ENCODE measurements at places on chromosomes 12 and 14.

DNA sequence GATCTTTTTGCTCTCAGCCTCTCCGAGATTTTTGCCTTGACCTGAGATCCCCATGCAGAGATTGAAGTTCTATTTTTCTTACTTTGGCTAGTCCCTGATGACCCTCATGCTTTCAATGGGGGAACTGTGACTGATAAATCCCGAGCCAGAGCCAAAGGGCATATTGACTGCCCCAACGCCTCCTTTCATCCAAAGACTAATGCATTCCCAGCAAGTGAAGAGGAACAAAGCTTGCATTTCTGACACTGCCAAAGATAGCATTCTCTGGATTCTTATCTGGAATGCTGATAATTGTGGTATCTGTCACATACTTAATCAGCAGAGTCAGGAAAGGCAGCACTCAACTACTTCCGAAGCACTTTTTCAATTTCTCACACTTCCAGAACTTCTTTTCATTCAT lies 152.3 kb upstream of the EGLN3 start:
- no peak for DNase-seq

DNA sequence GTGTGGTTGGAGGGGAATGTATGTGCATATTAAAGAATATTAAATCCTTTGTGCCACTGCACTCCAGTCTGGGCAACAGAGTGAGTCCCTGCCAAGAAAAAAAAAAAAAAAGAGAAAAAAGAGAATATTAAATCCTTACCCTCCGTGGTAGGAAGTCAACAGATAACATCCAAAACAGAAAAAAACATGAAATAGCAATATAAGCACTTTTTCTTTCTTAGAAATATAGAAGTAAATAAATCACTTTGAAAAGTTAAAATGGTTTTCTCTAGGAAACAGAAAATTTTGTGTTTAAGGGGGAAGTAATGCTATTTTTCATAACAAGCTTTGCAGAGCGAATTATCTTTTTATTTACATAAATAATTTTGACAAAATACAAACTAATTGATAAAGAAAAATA lies 17.6 kb downstream of the SOS2 start:
- no peak for DNase-seq

DNA sequence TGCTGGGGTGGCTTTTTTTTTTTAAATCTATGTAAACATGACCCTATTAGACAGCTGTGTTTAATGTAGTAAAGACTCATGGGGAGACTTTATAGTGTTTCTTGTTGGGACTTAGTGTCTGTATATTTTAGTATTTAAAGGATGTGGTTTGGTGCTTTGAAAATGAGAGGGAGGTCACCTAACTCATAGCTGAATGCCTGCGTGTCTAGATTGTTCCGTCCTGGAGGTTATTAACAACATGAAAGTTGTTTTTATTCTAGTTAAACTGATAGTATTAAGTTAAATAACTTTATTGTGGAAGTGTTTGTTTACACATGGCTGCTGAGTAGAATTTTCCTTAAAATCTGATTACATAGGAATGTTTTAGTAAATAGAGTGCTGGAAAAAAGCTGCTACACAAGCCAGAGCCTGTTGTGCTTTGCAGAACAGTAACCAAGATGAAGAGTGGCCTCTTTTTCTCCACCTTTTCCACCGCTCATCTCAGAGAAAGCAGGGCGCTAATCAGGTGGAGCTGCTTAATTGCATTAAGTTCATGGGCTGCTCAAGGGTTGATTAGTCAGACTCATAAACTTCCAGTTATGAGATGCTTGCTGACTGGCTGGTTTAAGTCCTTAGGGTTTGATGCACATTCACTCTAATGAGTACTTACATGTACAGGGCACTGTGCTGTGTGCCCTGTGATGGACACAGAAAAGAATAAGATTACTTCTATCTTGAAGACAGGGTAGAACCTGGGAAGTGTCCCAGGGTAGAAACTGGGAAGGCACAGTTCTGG lies 62.7 kb downstream of the FBXO34 start:
- DNase-seq = no peak

DNA sequence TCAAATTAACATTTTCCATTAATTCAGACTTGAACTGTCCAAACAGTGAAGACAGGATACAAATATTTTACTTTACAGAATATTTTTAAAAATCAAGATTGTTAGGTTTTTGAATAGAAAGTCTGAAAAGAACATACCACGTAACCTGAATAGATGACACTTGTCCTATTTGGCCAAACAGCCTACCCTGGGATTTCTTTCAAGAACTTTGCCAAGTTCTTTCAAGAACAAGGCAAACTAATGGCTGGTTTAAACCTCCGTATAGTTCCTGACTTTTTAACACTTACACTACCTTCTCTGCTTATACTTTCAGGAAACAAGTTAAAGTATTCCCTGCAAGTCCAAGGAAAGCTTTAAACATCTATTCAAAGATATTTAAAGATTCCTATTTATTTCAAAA lies 35.0 kb downstream of the MAP4K5 start:
- no peak for DNase-seq

DNA sequence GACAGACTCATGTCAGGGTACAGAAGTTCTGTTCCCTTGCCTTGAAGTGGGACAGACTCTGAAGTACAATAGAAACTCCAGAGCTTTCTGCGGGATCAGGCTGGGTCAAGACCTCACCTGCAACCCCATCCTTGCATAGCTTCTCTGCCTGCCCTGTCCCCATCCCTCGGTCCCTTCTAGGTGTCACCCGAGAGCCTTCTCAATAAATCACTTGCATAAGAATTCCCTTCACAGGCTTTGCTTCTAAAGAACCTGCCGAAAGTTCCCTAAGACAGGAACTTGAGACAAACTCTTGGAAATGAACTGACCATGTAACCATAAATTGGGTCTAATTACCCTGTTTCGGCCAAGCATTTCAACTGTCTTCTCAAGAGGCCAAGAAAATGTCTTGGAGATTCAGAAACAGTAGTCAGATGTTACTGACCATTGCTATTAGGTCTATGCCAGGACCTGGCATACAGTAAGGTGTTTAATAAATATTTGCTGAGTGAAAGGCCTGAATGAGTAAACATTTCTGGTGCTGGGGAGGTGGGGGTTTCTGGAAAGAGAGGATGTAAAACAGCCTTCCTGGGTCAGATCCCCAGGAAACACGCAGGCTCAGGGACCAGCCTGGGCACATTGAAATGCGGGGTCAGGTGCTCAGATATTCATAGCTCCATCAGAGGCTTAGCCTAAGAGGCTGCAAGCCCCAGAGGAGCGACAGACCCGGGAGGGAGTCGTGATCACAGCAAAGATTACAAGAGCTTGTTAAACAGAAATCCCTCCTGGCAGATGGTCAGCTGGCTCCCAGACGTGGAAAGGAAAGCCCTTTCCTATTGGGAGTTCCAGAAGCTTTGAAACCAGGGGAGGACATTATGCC lies 226.2 kb upstream of the LHX5 start:
- DNase-seq = no peak

DNA sequence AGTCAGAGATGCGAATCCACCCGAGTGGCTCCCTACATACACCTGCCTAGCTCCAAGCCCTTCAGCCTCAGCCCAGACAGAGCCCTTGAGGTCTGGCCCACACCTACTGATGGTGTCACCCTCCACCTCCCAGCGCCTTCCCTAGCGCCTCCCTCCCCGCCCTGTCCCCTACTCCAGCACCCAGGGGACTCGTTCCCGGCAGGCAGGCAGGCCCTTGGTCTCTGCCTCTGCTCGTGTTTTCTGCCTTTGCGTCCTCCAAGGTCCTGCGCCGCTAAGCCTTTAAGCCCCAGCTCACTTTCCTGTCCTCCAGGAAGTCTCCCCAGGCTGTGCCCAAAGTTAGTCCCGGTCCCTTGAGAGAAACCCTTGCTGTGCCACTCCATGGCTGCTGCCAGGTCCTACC lies 12.7 kb downstream of the INF2 start:
- no peak for DNase-seq

GRCh38 chr12:122166422-122167349 lies 7.3 kb downstream of the IL31 start:
- DNase-seq = no peak

DNA sequence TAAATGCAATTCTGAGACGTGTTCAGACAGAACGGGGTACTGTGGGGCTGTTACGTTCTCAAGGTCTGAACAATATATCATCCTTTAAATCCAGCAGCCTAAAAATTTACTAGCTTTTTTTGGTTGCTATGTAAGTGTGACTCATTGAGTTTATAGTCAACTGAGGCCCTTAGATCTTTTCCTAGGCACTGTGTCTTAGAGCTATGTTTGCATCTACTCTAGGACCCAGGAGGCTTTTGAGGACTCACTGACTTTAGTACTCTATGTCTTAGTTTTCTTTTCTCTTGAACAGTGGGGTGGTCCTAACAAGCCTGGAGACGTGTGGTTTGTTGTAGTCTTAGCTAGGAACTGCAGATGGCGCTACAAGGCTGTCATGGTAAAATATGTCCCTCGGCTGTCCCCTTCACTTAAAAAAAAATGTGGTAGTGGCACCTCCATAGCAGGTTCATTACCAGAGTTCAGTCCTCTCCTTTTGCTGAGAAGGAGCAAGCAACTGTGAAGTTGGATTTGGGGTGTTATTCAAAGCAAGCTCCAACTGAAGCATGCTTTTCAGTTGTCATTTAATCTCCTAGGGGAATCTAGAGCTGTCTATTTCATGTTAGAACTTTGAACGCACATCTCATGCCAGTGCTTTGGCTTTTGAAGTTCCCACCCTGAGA lies 8.7 kb upstream of the SPATS2 start:
- DNase-seq = peak; percentile 60

DNA sequence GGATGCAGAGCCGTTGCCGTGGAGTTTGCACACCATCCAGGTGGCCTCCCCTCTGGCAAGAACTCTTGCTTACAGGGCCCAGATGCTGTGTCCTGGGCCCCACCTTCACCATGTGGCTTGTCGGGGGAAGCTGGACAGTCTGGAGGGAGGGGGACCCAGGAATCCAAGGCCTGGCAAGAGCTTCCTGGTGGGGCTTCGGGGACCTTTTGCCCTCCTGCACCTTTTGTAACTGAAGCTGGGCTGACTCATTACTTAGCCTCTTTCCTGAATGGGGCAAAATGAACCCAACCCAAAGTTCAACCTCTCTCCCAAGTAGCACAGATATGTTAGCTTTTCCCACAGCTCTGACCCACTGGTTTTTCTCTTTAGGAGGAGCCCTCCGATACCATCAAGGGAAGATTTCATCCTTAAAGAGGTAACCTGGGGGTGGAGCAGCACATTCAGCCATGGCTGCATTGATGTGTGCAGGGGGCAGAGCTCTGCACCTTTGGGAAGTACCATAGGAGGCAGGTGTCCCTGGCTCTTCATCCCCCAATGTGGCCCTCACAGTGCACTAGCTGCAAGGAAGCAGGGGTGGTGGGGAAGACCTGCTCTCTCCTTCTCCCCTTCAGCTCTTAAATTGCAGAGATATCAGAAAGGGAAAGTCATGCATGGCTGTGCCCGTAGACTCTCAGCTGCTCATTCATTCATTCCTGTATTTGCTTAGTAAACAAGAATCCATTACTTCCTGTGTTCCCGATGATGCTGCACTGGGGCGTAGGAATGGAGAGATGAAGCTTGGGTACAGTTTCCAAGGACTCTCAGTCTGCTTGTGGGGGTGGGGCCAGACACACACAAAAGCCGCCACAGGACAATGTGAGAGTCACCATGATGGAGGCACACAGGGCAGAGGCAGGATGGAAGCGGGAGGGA lies 13.0 kb downstream of the MVK start:
- no peak for DNase-seq

DNA sequence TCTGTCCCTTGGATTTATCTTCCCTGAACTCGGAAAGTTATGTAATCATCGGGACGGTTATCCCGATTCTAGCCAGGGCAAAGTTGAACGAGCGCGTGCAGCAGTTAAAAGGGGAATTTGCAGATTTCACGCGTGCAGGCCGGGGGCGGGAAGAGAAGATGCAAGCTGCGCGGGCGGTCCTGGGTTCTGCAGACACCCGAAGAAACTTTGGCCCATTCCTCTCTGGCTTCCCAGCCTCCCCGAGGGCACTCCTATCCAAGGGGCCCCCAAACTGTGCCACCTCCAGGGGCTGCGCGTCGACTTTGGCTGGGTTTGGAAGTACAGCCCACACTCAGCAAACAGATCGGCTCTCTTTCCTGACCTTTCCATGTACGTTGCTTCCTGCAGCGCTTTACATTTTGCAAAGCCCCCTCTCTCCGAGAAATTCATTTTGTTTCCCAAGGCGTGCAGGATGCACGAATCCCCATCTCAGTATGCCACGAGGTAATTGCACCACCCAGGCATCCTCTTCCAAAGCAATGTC lies 941 bp upstream of the PPP1CC start:
- no peak for DNase-seq

DNA sequence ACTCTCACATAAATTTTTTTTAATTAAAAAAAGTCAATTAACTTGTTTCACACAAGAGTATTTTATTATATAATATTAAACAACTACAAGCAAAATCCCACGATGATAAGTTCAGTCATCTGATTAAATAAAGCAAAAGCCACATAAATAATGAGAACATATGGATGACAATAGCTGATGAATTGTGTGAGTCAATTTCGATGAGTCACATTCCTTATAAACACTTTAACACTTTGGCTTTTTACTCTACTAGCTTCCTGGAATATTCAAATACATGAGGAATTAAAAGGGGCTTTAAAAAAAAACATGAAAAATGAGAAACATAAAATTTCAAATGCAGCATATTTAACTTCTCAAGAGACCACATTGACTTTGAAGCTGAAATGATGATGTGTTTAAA lies 95.3 kb downstream of the BCAT1 start:
- DNase-seq = no peak

DNA sequence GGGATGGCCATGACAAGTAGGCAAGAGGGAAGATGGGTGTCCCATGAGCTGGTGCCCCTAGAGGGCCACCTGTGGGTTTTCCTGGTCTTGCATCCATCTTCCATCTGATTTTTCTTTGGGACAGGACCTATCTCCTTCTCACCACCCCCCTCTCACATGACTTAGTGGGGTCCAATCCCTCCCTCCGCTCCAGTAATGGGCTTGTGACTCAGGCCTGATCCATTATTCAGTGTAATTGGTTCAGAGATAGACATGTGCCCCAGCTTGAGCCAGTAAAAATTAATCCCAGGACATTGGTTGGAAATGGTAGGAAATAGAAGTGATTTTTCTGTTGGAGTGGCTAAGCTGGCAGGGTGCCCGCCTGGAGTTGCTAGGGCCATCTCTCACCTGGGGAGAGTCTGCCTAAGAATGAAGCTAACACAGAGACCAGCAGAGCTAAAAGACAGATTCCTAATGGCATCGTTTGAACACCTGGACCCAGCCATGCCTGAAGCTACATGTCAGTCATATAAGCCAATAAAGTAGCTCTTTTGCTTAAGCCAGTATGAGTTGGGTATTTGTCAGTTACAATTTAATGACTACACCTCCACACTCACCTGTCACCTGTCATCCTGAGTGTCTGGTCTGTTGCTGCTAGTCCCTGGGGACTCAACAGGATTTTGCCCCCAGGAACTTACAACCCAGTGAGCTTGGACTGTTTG lies 14.7 kb downstream of the RASAL1 start:
- no peak for DNase-seq

GRCh38 chr14:75660238-75660629 lies 442 bp downstream of the ERG28 start:
- DNase-seq = no peak

GRCh38 chr12:122951406-122951805 lies 14.9 kb downstream of the ABCB9 start:
- no peak for DNase-seq

DNA sequence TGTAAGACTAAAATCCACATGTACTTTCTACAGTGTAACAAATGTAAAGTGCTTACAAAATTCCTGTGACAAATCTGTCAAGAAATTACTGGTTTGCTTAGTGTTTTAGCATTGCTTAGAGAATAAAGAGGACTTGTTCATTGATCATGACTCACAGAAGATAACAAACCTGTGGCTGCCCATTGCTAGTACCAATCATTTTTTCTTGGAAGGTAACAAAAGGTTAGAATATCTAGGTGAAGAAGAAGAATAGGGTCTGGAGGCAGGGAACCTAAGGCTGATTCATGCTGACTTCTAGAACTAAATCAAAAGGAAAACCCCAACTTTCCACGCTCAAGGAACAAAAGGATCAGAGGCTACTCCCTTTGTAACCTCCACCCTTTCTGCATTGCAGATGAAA lies 232.7 kb upstream of the ABCD2 start:
- DNase-seq = no peak

Data from HFF-Myc (cell line).